Activated CD4-positive, alpha-beta T cell treated with anti-CD3 and anti-CD28 coated beads for 4 hours (primary cell): ENCODE measurements at places on chromosomes 3 and 15.

GRCh38 chr15:75578173-75578947, 755 bp downstream of the PTPN9 start:
- peak; percentile 1 for DNase-seq

GRCh38 chr3:15384510-15385237, 42.7 kb downstream of the METTL6 start:
- DNase-seq, result no peak

DNA sequence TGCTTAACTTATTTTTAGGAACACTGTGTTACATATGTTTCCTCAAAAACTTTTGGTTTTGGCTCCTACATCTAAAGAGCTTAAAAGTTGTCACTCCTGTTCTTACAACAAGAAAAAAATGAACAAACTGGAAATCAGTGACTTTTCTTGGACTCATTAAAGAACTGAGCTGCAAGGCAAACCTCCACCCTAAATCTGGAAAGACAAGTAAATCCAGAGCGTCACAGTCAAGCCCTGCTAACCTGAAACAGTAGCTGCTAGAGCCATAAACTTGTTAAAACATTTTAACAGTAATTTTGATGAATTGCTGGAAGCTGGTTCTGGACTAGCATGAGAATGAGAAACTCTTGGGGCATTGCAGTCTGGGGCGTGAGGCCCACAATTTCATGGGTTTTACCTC, 350.5 kb upstream of the COL8A1 start:
- DNase-seq, result no peak

- DNase-seq, result no peak
These were observed 43.1 kb upstream of the SLC25A36 start for GRCh38 chr3:140898340-140899180.

DNA sequence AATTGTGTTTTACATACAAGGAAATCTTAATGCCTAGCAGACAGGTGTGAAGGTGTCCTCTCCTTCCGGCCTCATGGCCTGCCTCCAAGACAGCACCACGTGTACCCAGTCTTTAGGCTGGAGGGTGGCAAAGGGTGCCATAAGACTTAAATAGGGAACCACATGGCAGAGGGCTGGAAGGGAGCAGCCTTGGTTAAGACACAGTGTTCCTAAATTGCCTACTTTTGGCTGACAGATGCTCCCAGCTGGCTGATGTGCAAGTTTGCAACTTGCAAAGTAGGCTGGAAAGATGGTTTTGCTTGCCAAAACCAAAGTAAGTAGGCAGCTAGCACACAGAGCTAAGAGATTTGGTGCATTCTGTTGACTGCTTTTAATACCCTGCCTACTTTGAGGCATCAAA, 45.2 kb downstream of the CCNB2 start:
- DNase-seq, result no peak

GRCh38 chr3:58231666-58232065, 5.9 kb upstream of the ABHD6 start:
- no peak for DNase-seq

GRCh38 chr3:116443191-116443661, 2.1 kb downstream of the LSAMP start:
- no peak for DNase-seq

DNA sequence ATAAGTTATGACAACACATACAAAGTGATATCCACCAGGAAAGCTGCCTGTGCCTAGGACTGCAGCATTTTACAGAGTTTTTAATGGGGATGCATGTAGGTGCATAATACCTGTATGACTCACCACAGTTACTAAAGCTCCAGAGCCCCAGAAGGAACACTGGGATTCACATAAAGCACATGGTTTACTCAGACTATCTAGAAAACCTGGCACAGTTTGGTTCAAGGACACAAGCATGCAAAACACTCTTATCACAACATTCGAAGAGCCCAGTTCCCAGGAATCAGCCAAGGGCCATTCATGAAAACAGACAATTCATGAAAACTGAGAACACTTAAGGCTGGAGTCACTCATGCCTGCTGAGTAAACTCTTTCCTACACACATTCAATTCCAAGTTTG, 261.0 kb downstream of the PYDC2 start:
- DNase-seq, result no peak

DNA sequence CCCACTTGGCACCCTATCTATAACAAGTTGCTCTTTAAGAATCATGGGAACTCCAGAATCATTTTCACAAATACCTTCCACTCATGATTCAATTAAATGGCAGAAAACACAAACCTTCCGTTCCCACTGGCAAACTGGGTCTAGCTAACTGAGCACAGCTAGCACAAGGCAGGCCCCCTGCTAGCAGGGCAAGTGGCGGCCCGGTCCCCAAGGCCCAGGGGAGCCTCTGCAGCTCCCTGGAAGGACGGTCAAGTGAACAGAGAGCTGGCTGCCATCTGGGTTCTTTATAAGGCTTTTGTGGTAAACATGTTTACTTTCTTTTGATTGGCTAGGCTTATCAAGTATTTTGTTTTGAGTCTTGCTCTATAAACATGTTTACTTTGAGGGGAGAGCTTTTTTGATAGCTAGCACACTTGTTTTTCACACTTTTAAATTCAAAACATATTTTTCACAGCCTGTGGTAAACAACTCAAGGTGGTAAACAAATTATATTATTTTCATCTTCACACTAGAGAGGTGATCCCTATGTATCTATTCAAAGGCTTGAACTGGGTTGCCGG, 81.4 kb downstream of the FOXP1 start:
- DNase-seq, result no peak
